ENCODE measurements at places on chromosomes 6 and 20. TPM values are rescaled to one million over a fixed set of nuclear protein-coding genes. Genes with fewer than 3 reads are reported as not detected.
A peak's percentile ranks its signal among the peaks of the same experiment; 100 is the strongest.

GRCh38 chr6:136980070-136980469 lies 58.0 kb downstream of the SLC35D3 start:
- no peak for DNase-seq

GRCh38 chr6:131909408-131910218 lies 41.6 kb downstream of the CCN2 start:
- peak; percentile 71 for DNase-seq

GRCh38 chr20:59737073-59737666 lies 132.8 kb downstream of the PHACTR3 start:
- DNase-seq: no peak

DNA sequence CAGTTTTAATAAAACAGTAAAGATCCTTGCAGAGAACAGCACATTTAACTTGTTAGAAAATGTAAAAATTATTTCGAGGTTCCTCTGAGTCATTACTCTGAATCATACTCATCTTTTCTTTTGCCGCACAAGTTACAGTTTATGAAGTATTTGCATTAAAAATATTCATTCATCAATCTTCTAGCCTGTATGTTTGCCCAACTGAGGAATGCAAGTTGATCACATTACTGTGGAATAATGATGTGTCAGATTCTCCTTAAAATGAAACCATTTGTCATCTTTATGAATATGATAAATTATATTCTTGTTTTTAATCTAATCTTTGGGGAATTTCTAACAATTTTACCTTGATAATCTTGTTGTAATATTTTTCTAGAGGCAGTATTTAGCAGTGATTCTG lies 340.4 kb upstream of the OPRM1 start:
- no peak for DNase-seq

GRCh38 chr6:52524918-52525317 lies 51.9 kb downstream of the TRAM2 start:
- no peak for DNase-seq

DNA sequence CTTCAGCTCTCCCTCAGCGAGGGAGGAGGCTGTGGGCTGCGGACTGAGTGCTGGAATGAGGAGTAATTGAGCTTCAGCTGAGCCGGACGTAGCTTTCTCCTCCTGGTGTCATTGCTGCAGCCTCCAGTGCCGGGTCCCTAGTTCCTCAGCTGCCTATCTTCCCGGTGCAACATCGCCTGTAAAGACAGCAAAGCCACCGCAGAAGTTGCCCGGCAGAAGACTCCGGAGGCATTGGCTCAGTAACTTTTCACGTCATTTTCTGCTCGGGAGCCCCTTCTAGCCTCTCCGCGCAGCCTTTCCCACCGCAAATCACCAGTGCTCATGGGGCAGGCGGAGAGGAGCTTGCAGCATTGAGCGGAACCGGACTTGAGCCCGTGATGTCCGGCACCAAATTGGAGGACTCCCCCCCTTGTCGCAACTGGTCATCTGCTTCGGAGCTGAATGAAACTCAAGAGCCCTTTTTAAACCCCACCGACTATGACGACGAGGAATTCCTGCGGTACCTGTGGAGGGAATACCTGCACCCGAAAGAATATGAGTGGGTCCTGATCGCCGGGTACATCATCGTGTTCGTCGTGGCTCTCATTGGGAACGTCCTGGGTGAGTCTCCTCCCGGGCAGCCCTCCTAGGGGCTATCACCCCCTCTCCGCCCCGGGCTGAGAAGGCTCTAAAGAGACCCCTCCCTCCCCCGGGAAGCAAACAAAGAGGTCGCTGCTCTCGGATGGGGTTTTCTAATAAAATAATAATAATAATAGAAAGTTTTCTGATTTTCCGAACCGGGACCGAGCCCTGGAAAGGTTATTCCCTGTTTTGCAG lies at the start of gene HCRTR2:
Gene HCRTR2, plus strand, starts transcription at position 305 of the 816 bp plus-strand sequence. Its CDS starts 73 bp downstream, at position 378.
- DNase-seq: no peak

GRCh38 chr6:125212377-125212776 lies 58.8 kb downstream of the TPD52L1 start:
- no peak for DNase-seq

The MTFR2 gene
- 6.2 TPM for total RNA-seq

The CLIC5 gene
- not detected for total RNA-seq

The RHAG gene
- total RNA-seq: not detected

The SPATA25 gene
- 0.48 TPM for total RNA-seq

The WFDC12 gene
- not detected for total RNA-seq
